ENCODE measurements at places on chromosomes 16 and 17.

GRCh38 chr17:62761884-62762283 lies 46.2 kb downstream of the MARCHF10 start:
- DNase-seq, result no peak

- peak; percentile 95 for DNase-seq
Measured at GRCh38 chr17:59155439-59156177, at the start of gene PRR11. Gene PRR11 (plus strand): TSS chr17:59155746. CDS start chr17:59169753, 14,007 bp downstream.

GRCh38 chr17:80393241-80393890 lies 21.6 kb upstream of the ENDOV start:
- DNase-seq, result no peak

DNA sequence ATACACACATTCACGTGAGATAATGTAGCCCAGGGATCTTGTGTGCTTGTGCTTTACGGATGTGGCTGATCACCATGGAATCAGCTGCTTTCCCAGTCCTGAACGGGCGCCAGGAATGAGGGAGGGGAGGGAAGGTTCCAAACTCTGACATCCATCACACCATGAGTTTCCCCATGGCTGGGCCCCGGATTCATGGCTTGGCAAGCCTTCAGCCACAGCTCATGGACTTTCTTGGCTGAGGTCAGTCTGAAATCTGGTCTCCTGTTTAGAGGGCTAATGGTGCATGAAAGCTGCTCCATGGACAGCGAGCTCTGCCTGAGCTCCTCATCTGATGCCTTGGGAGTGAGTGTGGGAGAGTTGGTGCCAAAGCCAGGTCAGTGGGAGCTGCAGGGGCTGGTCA lies 767.6 kb upstream of the EEF2KMT start:
- DNase-seq, result no peak

DNA sequence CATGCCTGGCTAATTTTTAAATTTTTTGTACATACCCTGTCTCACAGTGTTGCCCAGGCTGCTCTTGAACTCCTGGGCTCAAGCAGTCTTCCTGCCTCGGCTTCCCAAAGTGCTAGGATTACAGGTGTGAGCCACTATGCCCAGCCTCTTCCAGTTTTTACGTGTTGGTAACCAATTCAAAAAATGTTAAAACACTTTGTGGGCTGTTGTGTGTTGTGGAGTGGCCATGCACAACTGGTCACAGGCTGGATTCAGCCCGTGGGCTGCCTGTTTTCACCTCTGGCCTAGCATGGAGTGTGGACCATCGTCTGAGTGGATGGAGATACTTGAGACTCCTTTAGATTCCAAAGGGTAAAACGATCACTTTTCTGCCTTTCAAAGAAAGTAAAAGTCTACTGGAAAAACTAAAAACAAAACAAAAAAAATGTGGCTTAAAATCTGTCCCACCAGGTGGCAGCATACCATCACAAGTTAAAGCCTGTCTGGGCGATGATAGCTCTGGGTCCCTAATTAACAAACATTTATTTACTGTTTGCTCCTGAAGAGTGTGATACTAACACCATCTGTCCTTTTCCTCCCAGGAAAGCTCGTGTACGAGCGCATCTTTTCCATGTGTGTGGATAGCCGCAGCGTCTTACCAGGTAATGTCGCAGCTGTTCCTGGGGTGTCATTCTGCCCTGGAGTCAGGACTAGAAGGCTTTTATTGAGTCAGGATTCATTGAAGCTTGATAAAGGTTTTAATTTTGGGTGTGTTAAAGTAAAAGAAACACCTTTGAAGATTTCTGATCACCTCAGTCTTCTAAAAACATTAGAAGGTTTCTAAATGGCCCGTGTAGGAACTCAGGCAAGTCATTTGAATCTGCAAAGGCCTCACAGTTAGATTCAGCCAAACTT lies 45.8 kb downstream of the VPS35L start:
- DNase-seq, result no peak

DNA sequence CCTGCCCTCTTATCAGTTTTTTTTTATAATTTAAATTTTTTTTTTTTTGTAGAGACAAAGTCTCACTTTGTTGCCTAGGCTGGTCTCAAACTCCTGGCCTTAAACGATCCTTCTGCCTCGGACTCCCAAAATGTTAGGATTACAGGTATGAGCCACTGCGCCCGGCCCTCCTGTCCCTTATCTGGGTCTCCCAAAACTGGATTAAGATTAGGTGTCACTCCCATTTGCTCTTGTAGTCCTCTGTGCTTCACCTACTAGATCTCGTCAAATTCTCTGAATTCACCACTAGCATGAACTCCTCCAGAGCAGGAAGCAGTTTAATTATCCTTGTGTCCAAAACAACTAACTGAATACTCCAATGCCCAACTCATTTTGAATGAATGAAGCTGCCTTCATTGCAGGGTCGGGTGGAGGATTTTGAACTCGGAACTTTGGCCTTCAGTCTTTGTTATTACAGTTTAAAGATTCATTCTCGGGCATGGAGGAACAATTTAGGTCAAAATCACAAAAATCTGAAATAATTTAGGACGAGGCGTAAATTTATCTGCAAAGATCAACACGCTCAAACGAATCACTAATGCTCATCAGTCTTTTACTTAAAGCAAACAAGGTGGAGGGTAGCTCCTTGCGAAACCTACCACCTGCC lies 802 bp upstream of the ATXN2L start:
- DNase-seq, result no peak

- no peak for DNase-seq
Measured at GRCh38 chr17:71667661-71668060, 453.2 kb upstream of the SOX9 start.

GRCh38 chr17:44210342-44211192 lies 8.9 kb downstream of the UBTF start:
- DNase-seq, result peak; percentile 93

- no peak for DNase-seq
Measured at GRCh38 chr17:75352079-75352569, 53.4 kb downstream of the GRB2 start.

- DNase-seq, result no peak
Measured at GRCh38 chr17:49123061-49123460, 9.5 kb upstream of the B4GALNT2 start.

DNA sequence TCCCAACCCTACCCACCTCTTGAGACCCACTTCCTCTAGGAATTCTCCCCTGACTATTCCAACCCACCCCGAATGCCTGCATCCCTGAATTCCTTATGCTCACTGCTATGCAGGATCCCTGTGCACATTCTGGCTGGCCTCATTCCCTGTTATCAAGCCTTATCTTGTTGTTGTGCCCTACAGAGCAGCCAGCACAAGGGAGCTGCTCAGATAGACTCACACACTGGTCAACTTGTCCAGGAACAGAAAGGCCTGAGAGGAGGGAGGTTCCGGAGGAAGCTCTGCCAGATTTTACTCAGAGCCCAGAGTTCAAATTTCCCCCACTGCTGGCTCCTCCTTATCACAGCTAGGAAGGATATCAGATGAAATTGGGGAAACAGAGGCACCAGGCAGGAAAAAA lies 24.8 kb upstream of the MYO18A start:
- no peak for DNase-seq

DNA sequence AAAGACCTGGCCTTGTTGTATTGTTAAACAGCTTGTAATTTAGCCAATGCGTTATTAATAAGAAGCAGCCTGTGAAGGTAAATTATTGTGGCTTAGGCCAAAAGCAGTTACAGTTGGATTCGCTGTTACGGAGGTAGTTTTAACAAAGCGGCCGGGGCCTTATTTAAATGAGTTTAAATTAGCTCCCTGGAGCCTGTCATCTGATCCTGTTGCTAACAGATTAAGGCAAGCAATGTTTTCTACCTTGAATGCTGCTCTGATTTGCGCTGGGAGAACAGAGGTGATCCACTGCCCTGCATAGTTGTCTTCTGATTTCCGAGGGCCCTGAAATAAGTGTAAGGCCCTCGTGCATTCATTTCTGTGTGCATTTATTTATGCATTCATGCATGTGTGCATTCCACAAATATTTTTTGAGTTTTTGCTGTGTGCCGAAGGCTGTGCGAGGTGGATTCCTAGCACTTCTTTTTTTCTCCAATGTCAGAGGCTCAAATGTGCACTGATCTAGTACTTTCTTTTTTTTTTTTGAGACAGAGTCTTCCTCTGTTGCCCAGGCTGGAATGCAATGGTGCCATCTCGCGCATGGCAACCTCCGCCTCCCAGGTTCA lies 10.9 kb downstream of the SEC14L5 start:
- no peak for DNase-seq

- DNase-seq, result no peak
Measured at GRCh38 chr17:31724619-31725018, 134.4 kb downstream of the COPRS start.

DNA sequence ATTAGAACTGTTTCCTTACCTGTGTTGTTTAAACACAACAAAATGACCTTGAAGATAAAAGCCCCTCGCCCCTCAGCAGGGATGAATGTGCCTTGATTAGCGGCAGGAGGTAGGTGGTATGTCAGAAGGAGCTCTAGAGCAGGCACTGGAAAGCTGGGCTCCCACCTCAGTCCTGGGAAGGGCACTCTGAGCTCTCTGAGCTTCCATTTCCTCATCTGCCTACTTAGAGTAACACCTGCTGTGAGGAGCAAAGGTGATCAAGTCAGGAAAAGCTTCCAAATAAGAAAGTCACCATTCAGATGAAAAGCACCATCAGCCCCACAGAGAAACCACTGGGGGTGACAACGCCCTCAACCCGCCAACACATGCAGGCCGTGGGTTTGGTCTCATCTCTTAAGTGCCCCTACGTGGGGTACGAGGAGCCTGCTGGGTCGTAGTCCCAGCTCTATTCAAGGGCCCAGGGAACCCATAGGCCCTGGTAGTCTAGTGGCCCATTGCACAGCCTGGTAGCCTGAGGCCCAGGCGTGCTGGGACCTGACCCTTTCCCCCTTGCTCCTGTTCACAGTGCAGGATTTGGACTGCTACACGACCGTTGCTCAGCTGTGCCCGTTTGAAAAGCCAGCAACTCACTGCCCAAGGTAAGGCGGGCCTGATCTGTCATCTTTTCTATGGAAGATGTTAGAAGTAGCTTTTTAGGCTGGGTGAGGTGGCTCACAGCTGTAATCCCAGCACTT lies 57.3 kb downstream of the CRISPLD2 start:
- DNase-seq, result no peak

- DNase-seq, result no peak
Measured at GRCh38 chr16:54568906-54569807, 282.6 kb upstream of the IRX3 start.

GRCh38 chr17:12744298-12744697 lies 45.0 kb upstream of the ARHGAP44 start:
- DNase-seq, result no peak

DNA sequence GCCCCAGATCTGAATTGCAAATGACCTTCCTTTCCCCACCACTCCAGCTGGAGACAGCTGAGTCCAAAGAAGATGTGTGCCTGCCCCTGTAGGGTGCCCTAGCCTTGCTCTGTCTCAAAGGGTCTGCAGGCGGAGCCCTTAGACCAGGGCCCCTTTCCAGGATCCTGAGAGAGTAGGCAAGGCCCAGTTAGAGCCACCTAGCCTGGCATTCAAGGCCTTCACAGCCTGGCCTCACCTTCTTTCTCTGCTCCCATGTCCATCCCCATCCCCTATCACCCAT lies 66.6 kb upstream of the LHX1 start:
- DNase-seq, result no peak

DNA sequence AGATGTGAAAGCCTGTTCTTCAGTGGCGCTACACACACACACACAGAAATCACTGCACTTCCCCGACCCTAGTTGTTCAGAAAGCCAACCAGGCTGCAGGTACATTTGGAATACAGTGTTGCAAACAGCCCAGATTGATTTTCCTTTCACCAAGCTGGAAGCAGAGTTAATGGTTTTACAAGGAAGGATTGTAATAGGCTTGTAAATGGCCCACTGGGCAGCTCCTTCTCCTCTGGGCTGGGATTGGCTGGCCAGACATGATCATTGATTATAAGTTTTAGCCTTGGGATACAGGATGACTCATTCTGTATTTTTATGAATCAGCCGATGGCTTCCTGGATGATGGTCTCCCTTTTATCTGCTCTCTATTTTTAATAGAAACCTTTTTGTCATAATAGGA lies 2.5 kb downstream of the VAT1L start:
- DNase-seq, result no peak

DNA sequence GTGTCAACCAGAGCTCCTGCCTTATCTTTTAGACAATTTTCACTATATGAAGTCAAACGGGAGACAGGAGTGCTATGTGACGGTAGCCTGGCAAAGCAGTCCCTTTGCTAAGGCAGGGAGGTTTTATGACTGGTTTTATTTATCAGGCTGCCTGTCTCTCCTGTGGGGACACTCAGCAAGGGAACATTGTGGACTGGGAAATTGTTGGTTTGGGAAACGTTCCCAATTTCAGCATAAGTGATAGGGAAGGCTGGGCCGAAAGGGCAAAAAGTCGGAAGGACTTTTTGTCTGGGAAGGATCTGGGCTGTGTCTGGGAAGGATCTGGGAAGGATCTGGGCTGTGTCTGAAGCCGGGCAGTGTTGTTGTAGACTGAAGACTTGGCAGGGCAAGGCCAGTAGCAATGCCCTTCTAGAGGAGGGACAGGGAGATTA lies 211.2 kb downstream of the PARN start:
- no peak for DNase-seq

GRCh38 chr17:49452201-49452600 lies 37.5 kb upstream of the PHB1 start:
- no peak for DNase-seq

GRCh38 chr17:5516060-5516792 lies 29.9 kb downstream of the MIS12 start:
- DNase-seq, result no peak

DNA sequence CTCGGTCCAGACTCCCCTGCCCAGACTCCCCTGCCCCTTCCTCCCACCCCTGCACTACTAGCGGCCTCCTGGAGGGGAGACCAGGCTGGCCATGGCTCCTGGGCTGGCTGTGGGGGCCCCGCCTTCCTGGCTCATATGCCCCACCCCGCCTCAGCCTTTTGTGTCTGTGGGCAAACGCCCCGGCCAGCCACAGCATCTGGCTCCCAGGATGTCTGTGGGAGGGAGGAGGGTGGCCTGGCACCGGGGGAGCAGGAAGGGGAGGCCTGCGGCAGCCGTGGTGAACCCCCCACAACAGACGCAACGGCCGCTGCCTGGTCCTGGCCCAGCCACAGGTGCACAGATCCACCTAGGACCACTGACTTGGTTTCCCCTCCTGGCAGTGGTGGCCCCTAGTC lies 32.9 kb downstream of the BAHCC1 start:
- DNase-seq, result no peak

DNA sequence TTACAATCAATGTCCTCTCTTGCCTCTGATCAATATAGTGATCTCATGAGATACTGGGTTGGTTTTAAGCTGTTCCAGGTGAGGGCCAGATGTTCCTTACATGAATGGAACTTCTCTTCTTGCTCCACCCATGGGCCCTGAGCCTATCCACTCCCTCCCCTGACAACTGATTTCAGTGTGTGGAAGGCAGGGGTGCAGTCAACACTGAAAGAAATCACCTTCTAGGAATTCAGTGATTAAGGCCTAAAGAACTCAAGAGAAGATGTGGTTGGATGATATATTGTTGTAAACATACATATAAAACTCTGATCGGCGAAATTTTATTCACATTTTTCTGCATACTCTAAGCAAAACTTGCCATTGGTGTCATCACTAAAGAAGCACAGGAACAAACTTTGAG lies 6.7 kb upstream of the GOSR2 start:
- DNase-seq, result no peak

GRCh38 chr16:4920826-4921225 lies 16.1 kb downstream of the PPL start:
- no peak for DNase-seq

- DNase-seq, result no peak
Measured at GRCh38 chr17:81550830-81551457, 1.2 kb downstream of the FAAP100 start.
